ENCODE measurements at places on chromosomes 3 and 15.

DNA sequence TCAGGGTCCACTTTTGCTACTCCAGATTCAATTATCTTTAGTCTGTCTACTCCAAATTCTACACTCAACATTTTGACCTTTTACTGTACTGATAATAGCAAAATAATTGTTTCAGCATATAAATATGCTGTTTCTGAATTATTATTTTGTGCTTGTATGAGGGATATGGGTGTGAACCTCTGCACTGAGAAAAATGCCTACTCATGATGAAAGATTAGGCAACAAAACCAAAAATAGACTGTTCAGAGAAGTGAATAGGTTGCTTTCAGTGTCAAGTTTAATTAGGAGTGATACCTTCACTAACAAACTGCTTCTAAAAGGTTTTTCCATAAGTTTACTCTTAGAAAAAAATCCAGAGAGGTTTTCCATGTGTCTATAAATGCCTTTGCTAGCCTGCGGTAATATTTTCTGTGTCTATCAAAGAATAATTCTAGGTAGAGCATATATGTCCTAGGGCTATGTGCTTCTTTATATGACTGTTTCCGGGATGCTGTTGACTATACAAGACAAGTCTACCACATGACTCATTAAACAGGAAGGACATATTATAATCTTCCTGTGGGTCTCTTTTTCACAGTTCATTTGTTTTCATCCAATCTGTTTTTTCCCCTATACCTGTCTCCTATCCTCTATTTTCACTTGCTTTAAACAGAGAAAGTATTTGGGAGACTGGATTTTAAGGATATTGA is 218.5 kb upstream of the TTC14 start:
- DNase-seq = no peak

GRCh38 chr3:141996437-141996836 is 120.0 kb downstream of the ATP1B3 start:
- DNase-seq = no peak

- peak; percentile 18 for DNase-seq
Observed at GRCh38 chr3:171286580-171287249, 173.5 kb downstream of the TNIK start.

DNA sequence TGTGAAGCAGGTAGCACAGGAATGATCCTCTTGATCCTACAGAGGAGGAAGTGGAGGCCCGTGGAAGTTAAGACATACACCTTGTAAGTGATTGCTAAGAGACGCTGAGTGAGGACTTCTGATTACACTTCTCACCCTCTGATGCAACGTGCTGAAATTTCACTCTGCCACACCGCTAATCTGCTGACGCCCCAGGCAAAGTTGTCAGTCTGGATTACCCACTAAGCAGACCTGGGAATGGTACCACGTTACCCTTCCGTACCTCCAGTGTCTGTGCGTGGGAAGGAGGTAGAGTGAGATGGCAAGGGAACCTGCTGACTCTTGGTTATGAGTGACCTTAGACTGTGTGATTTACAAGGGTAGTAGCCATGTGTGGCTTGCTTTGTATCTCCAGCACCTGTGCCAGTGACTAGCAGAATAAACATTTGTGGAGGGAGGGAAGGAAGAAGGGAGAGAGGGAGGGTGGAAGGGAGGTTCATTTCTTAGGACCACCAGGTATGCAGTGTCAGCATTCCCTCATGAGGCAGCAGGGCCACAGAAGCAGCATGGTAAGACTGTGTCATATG is 115.0 kb downstream of the ALDH1A2 start:
- DNase-seq = no peak

DNA sequence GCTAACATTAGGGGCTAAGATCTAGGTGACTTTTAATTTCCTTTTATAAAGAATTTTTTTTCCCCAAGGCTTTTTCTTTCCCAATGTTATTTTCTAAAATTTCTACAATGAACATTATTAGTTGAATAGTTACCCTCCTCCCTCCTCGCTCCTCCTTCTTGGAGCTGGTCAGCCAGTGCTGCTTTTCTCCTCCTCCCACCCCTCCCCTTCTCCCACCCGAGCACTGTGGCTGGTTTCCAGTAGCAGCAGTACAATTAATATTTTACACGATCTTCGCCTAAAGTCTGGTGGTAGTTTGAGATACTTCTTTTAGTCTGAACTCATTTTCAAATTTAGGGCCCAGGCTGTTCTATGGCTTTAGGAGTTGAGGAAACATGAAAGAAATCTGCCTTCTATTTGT is 41.6 kb downstream of the EEFSEC start:
- DNase-seq = no peak

DNA sequence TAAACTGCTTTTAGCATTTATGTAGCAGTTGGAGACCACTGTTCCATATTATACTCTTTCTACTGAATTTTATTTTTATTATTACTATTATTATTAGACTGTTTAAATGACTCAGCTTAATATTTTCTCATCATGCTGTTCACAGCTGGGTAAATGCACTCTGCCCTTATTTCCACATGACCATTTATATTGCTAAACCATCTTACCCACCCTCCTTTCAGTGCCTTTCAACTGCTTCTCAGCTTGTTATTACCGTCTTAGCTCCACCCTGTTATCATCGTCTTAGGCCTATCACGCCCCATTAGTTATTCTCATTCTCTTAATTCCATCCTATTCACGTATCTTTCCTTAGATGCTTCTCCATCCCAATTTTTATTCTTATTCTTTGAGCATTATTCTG is 212.6 kb downstream of the GAP43 start:
- DNase-seq = no peak

- DNase-seq = no peak
Observed at GRCh38 chr3:184387174-184387714, 7.4 kb downstream of the CHRD start.

DNA sequence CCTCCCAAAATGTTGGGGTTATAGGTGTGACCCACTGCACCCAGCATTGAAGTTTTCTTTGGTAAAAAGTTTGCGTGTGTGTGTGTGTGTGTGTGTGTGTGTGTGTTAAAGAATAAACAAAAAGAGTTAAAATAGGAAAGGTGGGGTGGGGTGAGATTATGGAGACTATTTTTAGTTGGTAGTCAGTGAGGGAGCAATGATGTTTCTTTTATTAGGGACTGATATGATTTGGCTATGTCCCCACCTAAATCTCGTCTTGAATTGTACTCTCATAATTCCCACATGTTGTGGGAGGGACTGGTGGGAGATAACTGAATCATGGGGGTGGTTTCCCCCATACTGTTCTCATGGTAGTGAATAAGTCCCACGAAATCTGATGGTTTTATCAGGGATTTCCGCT is 92.2 kb downstream of the CGNL1 start:
- DNase-seq = no peak

- DNase-seq = peak; percentile 56
Observed at GRCh38 chr15:65887565-65887964, 18.3 kb downstream of the RAB11A start.

DNA sequence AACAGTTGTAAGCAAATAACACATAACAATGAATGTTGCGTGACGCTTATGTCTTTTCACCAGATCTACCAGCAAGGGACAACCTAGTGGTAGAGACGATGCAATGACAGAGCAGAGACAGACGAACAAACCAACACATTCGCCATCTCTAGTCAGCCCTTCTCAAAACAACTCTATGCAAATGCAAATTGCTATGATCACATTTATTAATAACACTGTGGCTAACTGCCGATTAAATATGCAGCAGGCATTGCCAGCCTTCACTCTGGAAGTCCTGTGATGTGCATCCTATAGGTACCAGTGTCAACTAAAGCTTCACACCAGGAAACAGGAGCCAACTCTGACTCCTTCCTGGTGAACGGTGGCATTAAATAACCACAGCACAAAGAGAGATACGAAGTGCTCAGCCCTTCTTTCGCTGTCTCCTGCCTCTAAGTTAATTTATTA is 94.2 kb downstream of the FOXP1 start:
- peak; percentile 63 for DNase-seq

All from CD4-positive, alpha-beta T cell treated with Interleukin-1 beta for 1 hour (primary cell).